ENCODE measurements at places on chromosomes 13 and 19.
A peak's percentile ranks its signal among the peaks of the same experiment; 100 is the strongest.

GRCh38 chr19:29873801-29874575, 62.2 kb downstream of the CCNE1 start:
- DNase-seq = no peak

DNA sequence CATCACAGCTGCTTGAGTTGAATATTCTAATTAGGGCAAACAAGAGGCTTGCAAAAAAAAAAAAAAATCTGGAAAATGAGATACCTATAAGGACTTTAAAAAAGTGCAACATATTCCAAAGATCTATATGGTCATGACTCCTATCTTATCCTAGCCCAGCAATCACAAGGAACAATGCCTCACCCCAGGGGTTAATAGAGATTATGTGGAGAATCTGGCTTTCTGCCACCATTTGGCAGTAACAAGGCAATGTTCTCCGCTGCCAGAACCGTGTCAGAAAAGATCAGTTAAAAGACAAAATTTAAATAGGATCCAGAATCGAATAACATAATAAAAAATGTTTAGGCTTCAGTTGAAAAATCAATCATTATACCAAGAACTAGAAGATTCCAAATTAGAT, 1643.2 kb upstream of the PRR20A start:
- DNase-seq = no peak

DNA sequence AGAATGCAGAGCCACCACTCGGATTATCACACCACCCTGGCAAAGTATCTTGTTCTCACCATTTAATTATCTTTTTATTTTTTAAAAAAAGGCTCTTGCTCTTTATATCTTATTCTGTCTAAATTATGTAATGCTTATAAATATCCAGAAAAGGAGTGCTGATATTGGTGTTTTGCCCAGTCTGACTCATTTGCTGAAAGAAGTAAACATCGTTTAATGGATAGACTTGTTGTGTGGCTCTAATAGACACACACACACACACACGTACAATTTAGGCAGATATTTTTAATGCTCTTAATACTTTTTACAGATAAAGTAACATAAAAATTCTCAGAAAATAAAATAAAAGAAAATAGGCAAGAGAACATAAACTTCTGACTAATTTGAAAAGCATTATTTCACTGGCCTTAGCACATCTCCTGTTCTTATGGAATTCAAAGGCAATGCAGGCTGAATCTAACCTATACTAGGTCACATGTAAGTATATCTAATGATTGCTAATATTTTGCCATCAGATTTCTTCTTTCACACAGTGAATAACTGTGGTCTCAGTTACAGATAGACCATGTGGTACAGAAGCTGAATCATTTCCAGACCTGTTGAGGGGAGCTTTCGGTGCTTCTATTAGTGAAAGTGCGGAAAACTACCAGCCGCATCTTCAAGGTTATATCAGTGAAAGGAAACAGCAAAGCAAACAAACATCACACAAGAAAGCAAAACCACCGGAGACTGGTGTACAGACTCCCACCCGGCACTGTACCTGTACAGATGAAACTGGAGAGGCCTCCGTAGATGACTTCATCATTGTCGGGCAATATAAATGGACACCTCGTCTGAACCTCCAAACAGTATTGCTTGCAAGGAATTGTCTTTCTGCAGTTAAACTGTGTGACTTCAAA, 642.1 kb upstream of the ARGLU1 start:
- no peak for DNase-seq

GRCh38 chr19:54189145-54189734, at the start of gene MBOAT7:
Gene MBOAT7, minus strand, starts transcription at chr19:54189580. Its CDS starts 1,072 bp downstream, at chr19:54188508.
- no peak for DNase-seq

GRCh38 chr13:102517959-102518358, 78.8 kb upstream of the TPP2 start:
- no peak for DNase-seq

GRCh38 chr13:74134777-74135325, 647 bp upstream of the KLF12 start:
- peak; percentile 66 for DNase-seq

- no peak for DNase-seq
Measured at GRCh38 chr13:109707742-109708617, 78.4 kb downstream of the IRS2 start.

- DNase-seq = no peak
Measured at GRCh38 chr13:26908126-26908525, 147.5 kb upstream of the GPR12 start.

GRCh38 chr19:31351855-31352195, 2.6 kb upstream of the TSHZ3 start:
- DNase-seq = no peak

DNA sequence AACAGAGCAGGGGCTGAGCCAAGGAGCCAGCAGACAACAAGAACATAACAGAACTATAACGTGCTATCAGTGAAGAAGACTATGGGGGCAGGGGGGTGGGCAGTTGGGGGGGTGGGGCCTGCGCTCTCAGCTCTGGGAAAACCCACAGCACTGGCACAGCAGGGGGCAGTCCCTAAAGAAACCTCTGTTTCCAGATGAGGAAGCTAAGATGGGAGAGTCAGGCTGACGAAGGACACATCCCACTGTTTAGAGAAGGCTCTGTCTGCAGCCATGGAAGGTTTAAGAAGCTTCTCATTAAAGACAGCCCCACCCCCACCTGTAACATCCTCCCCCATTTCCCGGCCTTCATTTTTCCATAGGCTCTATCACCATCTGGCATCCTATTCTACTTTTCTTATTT, 7.1 kb upstream of the DOCK9 start:
- no peak for DNase-seq

- no peak for DNase-seq
Measured at GRCh38 chr19:7787141-7787540, 24.1 kb downstream of the CLEC4M start.
